ENCODE measurements at places on chromosomes 16 and 17.

DNA sequence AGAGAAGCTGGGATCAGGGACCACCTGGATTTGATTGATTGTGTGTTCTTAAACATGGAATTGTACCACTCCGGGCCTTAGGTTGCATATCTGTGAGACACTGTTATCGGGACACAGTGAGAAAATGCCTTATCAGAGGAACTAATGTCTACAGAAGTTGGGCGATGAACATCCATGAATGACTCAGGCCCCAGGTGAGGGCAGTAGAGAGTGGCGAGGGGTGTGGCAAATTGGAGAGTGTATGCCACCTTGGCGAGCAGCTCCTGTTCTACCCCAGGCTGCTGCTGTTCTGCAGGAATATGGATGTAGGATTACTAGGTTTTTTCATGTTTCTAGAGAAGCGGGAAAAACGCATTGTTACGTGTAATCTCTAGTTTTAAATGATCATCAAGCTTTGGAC lies 38.8 kb downstream of the CLEC16A start:
- DNase-seq = peak; percentile 69

GRCh38 chr16:57422026-57422944 lies 17.7 kb downstream of the CCL17 start:
- no peak for DNase-seq

- no peak for DNase-seq
Observed at GRCh38 chr17:39950871-39951348, 11.9 kb upstream of the GSDMA start.

- no peak for DNase-seq
Observed at GRCh38 chr16:30348113-30348512, 7.0 kb downstream of the CD2BP2 start.

DNA sequence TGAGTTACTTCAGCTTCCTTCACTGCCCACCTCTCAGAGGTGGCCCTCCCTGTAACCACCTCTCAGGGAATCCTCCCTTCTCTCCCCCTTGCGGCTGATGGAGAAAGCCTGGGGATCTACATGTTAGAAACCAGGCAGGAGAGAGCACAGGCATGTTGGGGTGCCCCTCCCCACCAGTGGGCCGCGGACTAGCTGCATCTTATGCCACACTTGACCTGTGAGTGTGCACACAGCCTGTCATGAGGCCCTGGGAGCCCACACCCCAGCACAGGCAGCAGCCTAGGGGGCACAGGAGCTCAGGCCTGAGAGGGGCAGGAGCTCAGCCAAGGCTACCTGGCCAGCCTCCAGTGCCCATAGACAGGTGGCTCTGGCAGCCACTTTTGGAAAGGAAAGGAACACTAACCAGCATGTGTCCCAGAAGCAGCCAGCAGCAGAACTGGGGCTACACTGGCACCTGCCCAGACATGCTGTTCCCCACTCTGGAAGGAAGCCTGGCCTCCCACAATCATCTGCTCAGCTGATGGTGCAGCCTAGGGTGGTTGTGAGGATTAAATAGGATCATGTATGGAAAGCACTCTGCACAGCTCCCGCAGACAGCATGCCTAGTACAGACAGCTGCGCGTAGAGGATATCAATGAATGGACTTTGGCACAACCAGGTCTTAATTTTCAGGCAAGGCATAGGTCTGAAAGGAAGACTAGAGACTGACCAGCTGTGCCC lies 60.5 kb downstream of the TMEM132E start:
- DNase-seq = no peak

- DNase-seq = no peak
Observed at GRCh38 chr16:27410761-27411160, 8.8 kb downstream of the IL21R start.

DNA sequence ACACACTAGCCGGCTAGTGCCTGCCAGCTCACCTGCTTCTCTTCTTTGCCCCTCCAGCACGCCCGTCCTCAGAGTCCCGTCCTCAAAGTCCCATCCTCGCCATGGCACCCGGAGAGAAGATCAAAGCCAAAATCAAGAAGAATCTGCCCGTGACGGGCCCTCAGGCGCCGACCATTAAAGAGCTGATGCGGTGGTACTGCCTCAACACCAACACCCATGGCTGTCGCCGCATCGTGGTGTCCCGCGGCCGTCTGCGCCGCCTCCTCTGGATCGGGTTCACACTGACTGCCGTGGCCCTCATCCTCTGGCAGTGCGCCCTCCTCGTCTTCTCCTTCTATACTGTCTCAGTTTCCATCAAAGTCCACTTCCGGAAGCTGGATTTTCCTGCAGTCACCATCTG lies 3.6 kb downstream of the SCNN1G start:
- DNase-seq = no peak

GRCh38 chr17:46166692-46167249 lies 26.5 kb downstream of the KANSL1 start:
- DNase-seq = no peak

DNA sequence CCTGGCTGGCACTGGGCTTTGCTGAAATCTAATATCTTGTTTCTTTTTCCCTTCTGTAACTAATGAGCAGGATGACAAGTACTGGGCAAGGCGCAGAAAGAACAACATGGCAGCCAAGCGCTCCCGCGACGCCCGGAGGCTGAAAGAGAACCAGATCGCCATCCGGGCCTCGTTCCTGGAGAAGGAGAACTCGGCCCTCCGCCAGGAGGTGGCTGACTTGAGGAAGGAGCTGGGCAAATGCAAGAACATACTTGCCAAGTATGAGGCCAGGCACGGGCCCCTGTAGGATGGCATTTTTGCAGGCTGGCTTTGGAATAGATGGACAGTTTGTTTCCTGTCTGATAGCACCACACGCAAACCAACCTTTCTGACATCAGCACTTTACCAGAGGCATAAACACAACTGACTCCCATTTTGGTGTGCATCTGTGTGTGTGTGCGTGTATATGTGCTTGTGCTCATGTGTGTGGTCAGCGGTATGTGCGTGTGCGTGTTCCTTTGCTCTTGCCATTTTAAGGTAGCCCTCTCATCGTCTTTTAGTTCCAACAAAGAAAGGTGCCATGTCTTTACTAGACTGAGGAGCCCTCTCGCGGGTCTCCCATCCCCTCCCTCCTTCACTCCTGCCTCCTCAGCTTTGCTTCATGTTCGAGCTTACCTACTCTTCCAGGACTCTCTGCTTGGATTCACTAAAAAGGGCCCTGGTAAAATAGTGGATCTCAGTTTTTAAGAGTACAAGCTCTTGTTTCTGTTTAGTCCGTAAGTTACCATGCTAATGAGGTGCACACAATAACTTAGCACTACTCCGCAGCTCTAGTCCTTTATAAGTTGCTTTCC lies 56.0 kb downstream of the HLF start:
- no peak for DNase-seq

DNA sequence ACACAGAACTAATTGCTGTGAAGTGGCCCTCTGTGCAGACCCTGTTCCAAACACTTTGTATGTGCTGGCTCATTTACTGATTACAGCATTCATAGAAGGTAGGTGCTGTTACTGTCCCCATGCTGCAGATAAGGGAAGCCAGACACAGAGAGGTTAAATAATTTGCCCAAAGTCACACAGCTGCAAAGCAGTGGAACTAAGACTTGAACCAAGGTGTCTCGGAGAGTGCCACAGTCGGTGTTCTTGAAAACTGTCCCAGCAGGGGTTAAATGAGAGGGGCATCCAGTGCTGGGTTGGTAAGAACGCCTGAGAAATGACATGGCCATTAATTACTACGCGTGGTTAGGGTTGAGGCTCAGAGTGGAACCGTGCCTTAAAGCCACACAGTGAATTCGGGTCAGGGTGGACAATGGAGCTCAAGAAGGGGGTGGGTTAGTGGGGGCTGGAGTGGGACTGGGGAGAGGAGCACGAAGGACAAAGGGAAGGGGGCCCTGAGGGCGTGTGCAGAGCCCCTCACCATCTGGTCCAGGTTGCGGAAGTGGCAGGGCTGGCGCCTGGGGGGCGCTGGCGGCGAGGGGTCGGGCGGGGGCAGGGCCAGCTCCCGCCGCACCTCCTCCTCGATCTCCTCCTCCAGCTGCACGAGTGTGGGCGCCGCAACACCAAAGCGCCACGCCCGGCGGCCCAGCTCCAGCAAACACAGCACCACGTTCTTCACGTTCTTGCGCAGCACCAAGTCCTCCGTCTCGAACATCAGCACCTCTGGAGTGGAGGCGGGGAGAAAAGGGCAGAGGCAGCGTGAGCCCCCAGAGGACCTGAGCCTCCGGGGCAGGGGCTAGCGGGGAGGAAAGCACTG lies 3.3 kb downstream of the GAS2L2 start:
- no peak for DNase-seq

Data from activated effector memory CD4-positive, alpha-beta T cell treated with anti-CD3 and anti-CD28 coated beads, Interleukin-2, amount 50 U/mL, for 16 hours (primary cell).